Stimulated activated CD4-positive, alpha-beta T cell treated with anti-CD3 and anti-CD28 coated beads, Interleukin-15, amount 100 ng/mL, for 1 hour (primary cell): ENCODE measurements at places on chromosomes 7 and 10.

DNA sequence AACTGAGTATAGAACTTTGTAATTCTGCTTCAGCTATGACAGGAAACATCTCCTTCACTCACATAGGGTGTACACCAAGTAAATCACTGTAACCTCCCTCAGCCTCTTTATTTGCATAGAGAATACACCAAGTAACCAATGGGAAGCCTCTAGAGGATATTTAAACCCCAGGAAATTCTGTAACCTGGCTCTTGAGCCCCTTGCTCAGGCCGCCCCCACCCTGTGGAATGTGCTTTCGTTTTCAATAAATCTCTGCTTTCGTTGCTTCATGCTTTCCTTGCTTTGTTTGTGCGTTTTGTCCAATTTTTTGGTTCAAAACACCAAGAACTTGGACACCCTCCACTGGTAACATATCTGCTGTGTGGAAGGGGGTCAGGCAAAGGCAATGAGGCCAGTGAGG, 60.2 kb downstream of the CLRN3 start:
- DNase-seq: no peak

GRCh38 chr7:123867225-123867624, 22.3 kb downstream of the HYAL4 start:
- no peak for DNase-seq

DNA sequence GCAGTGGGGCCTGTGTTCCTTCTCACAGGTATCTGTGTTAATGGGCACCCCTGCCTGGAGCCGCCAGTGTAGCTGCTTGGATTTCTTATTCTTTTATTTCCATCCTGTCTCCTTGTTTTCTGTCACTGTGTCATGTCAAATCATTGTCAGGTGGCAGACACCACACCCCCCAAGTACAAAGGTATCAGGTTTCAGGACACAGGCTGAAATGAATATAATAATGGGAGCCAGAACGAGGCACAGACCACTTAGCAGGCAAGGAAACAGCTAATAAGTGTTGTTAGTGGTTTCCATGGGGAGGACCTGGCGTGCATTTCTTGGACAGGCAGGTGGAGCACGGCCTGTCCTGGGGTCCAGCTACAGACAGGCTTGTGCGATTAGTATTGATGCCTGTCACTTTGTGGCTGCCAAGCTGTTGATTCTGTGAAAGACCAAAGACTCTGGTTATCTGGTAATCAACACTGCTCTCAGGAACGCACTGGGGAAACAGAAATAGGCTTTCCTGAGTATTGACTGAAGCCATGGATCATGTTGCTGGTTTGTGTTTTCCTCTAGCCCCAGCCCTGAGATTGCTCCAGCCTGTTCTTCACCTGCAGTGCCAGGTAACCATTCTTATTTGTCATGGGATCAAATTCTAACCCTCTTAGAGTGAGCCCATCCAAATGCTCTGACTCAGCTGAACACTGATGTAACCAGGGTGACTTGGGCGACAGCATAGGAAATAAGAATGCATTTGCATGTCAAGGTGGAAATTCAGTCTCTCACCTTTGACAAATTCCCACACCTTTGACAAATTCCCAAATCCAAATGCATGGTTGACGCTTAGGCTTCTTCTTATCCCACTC, 1002.0 kb downstream of the LRMDA start:
- DNase-seq: no peak

GRCh38 chr7:90459888-90460287, 9.6 kb upstream of the PTTG1IP2 start:
- no peak for DNase-seq

DNA sequence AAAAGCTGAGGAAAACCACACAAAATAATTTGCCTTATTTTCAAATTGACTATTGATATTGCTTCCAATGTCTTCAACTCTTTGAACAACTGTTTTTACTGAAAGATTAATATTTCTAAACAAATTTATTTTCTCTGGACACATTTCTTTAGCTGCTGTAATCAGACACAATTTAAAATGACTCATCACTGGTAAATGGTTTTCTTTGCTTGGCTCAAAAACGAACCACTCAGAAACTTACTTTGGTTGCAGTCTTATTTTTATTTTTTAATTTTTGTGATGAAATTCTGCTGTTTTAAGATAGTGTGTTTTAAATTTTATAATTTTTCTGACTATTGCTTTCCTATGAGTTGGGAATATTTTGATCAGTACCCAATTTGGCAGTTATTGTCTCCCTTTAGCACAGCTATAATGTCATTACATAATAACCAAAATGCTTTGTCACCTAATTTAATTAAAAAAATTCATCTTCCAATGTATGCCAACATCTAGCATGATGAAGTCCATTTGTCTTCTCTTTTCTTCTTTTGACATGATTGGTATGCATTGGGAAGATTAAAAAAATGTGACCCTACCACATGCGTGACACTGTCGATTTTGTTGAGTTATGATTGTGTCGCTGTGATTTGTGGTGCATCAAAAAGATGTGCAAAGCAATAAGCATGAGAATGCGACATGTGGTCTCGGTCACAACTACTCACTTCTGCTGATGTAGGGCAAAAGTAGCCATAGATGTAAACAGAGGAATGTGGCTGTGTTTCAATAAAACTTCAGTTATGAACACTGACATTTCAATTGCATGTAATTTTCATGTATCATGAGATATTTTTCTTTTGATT, 222.3 kb downstream of the SUGCT start:
- no peak for DNase-seq

GRCh38 chr7:68247126-68247525, 1250.5 kb downstream of the TYW1 start:
- DNase-seq: no peak

- DNase-seq: no peak
Measured at GRCh38 chr7:132932296-132933071, 149.4 kb downstream of the CHCHD3 start.

DNA sequence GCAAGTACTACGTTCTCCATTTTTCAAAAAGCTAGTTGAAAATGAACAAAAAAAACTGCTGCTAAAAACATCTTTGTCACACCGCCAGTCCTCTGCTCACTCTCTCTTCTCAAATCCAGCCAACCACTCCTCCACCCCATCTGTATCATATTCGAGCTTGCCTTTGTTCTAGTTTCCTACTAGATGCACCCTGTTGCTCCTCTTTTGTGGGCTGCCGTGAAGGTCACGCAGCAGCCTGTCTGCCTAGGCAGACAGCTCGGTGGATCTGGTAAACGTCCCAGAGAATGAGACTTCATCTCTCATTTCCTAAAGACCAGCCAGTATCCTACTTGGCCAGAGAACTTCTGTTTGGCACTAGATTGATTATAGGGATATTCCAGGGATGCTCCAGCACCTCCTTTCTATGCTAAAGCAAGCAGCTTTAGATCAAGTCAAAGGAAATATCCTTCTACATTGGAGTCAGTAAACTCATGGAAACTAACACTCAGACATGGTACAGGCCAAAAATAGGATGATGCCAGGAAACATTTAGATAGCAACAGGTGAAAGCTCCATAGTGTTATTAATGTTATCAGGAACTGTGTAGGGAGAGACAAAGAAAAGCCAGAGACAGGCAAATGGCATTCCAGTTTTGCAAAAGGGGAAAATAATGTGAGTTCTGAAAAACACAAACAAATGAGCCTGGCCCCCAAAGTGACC, 8.7 kb upstream of the PLXNA4 start:
- no peak for DNase-seq

DNA sequence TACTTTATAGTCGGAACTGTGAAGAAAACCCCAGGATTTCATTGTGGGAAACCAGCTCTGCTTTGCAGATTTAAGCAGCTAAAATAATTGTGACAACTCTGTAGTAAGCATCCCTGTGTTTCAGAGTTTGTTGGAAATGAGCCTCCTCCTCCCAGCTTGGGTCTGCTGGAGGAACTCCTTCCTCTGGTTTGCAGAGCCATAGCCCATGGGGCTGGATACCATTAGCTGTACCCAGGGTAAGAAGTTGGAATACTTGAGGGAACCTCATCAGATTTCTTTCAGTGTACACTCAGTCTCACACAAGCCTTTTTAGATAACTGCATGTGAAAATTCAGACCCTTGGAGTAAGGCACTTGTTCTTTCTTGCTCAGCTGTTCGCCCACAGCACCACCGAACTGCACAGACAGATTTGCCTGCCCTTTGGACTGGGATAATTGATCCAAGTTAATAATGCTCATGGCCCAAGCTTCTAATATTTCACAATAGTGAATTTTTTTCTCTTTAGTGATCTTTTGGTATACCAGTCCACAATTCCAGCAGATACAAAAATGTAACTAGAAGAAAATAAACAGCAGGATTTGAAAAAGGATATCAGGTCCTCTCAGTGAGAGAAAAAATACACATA, 467.4 kb upstream of the FZD8 start:
- no peak for DNase-seq

DNA sequence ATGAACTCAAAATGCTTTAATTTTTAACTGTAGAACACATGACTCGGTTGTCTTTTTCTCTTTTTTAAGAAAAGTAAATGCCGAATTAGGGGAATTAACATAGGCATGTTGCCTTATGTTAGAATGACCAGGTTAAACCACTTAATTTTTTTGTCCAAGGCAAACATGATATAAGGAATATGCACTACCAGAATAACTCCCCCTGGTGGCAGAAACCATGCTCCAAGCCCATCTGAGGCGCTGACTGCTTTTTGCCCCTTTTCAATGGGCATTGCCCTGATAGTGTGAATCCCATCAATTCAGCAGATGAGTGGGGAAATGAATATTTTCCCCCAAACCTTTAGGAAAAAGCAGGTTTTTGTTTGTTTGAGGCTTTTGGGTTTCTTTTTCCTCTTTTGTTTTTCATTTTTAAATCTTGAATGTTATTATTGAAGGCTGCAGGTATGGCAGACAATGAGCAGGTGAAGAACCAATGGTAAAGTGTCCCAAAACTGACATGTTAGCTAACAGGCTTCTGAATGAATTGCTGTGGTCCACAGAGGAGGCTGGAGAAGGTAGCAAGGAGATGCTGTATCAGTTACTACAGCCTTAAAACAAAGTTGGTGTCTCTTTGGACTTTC, 284.3 kb downstream of the SORCS3 start:
- no peak for DNase-seq

DNA sequence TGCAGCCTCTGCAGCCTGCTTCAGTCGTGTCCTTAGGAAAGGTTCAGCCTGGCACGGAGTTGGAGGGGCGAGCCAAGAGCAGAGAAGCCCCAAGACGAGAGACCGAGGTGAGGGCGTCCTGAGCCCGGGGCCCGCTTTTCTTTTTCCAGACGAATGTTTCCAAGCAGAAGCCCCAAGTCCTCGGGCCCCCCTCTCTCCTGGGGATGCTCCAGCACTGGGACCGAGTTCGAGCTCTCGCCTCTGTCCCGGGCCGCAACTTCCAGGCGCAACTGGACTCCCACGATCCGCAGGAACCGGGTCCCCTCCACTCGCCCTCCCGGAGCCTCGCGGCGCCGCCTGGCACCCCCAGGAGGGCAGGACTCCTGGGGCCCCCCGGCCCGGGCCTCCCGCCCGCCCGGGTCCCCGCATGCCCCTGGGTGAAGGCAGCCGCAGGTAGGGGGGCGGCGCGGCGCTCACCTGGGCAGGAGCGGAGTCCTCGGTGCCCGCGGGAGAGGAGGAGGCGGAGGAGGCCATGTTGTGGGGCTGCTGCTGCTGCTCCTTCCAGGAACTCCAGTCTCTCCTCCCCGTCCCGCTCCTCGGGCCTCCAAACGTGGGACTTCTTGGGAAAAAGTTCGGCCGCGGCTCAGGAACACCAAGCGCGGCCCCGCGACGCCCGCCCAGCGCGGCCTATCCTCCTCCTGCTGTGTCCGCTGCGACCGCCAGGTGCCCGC, 45.3 kb upstream of the CDK1 start:
- DNase-seq: peak; percentile 13

DNA sequence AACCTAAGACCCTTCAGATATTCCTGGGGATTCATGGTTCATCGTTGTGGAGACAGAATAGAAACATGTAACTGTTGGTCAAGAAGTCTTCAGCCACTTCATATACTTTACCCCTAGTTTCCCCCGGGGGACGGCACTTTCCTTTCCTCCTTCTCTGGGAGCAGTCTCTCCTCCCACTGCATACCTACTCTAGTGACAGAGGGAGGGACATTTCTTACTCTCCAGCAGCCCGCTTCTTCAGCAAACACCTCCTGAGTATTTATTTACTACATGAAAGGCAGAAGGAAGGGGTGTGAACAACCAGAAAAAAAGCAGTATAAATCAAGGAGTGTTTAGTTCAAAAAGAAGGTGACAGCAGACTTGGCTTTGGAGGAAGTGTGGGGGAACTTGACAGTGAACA, 69.0 kb downstream of the LHFPL3 start:
- no peak for DNase-seq

- no peak for DNase-seq
Measured at GRCh38 chr7:144489504-144489903, 86.0 kb upstream of the NOBOX start.

- DNase-seq: no peak
Measured at GRCh38 chr10:128885573-128886555, 581.2 kb upstream of the MGMT start.

DNA sequence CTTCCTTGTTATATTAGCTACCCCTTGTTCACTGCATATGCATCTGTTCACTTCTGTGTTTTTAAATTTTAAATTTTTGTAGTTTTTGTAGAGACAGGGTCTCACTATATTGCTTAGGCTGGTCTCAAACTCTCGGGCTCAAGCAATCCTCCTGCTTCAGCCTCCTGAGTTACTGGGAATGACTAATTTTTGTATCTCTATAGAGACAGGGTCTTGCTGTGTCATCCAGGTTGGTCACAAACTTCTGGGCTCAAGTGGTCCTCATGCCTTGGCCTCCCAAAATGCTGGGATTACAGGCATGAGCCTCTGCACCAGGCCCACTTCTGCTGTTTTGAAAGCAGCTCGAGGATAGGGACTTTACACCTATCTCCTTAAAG, 64.6 kb downstream of the PRTFDC1 start:
- no peak for DNase-seq

GRCh38 chr7:117005449-117005848, 52.1 kb downstream of the ST7 start:
- no peak for DNase-seq

- no peak for DNase-seq
Measured at GRCh38 chr10:63266391-63267316, 133.5 kb downstream of the NRBF2 start.

GRCh38 chr10:103605359-103606096, 112.0 kb downstream of the NEURL1 start:
- DNase-seq: no peak

GRCh38 chr7:135812148-135812547, 63.5 kb upstream of the FAM180A start:
- no peak for DNase-seq

DNA sequence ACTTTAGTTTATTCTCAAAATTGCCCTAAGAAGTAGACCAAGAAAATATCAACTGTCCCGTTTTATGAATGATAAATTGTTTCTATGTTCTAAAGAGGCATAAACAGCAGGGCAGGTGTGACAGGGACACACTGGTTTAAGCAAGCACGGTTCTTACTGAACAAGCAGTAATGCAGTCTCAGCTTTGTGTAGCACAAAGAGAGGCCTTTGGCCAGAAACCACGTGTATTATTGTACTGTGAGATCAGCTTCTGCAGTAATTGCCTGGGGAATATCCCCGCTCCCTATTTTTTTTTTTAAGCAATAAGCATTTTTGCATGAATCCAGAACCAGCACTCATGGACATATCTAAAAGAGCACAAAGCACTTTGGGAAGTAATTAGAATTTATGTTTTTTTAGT, 255.4 kb downstream of the WDR11 start:
- DNase-seq: no peak

- no peak for DNase-seq
Measured at GRCh38 chr7:139995017-139995915, 67.5 kb downstream of the PARP12 start.

DNA sequence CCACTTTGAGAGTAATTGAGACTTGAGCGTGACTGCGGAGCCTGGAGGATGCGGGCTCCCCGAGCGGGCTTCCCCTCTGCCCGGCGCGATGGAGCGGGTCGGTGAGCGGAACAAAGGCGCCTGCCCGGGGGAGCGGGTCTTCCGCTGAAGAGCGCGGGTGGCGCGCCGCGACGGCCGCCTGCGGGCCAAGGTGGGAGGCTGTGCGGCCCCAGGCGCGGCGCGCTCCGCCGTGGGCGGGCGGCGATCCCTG, at the start of gene GALNT17:
TSS of gene GALNT17 (plus strand) at position 18 of the 250 bp plus-strand sequence.
- no peak for DNase-seq
